Peyer's patch (tissue), 4 donors: ENCODE measurements at places on chromosomes 5 and 9. TPM values are rescaled to one million over a fixed set of nuclear protein-coding genes. Genes with fewer than 3 reads are reported as not detected.

DNA sequence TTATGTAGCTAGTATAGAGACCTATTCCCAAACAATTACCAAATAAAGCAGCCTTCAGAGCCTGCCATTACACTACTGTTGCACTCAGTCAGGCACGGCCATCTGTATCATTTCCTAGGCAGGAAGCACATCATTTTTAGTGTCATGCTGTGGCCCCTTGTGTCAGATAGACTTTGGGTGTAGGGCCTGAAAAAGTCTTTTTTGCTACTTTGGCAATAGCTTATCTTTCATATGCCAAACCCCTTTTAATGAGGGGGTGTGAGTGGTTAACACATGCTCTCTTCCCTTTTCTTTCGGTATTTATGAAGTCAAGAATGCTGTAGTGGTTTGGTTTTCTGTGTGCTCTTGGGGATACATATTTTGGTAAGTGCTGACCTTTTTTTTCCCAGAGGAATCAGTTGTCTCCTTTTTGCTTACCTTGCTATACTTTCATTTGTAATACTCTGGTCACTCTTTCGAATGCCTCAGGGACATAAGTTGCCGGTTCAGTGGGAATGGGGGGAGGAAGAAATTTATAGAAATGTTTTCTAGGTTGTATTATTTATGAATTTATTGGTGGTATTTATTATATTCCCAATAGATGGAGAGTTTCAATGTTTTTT, 209.8 kb downstream of the CSNK1G3 start:
- no peak for DNase-seq

DNA sequence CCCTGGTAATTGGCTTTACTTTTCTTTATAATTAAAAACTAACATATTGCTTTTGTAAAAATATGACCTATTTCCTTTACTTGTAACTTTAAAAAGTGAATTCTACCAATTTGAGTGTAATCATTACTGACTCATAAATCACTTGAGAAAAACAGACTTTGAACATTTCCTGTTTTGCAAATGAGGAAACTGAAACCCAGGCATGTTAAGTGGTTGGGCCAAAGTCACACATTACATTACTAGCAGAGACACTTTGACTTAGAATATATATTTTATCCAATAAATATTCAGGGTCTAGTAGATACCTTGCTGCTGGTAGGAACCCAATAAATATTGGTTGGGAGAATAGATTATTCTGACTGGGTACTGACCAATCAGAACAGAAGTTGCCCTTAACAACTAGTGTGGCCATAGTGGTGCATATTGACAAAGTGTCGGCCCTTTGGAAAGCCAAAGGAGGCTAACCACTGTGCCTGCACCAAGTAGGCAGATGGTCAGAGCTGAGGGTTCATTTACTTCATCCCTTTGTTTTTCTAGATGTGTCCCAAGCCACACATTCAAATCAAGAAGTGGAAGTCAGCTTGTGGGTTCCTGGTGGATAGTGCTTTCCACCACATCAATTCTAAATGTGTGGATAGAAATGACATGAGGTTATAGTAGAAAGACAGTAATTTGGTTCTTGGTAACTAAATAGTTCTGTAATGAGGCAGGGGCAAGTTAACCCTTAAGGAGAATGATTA, 365.1 kb upstream of the RIOK2 start:
- no peak for DNase-seq

DNA sequence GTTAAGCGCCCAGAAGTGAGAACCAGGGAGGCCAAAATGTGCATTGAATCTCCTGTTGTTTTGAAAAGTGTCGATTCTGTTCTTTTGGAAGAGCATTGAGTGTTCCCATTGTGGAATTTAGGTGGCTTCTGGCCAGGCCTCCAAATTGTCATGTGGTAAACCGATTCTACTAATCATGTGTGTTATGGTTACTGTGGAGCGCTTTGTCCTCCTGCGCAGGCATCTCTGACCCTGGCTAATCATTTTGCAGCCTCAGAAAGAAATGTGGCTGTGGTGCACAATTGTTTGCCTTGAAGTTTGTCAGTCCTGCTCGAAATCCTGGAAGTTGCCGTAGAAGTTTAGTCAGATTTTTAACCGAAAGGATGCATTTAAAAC, 121.3 kb downstream of the RASGRF2 start:
- no peak for DNase-seq

- DNase-seq: no peak
Observed at GRCh38 chr9:72193478-72193881, 44.2 kb downstream of the GDA start.

GRCh38 chr5:169296419-169297143, 4.4 kb downstream of the SLIT3 start:
- DNase-seq: no peak

GRCh38 chr5:90231688-90232087, 177.9 kb downstream of the CETN3 start:
- DNase-seq: no peak

- no peak for DNase-seq
Observed at GRCh38 chr5:68440651-68441050, 225.1 kb downstream of the PIK3R1 start.

Gene NKD2
- 3.3 TPM for total RNA-seq

Gene LMBRD2
- 26.4 TPM for total RNA-seq

Gene FAM221B
- total RNA-seq: not detected

Gene SPINK6
- total RNA-seq: not detected
